Cardiac fibroblast (primary cell): ENCODE measurements at places on chromosomes 2 and 18.

DNA sequence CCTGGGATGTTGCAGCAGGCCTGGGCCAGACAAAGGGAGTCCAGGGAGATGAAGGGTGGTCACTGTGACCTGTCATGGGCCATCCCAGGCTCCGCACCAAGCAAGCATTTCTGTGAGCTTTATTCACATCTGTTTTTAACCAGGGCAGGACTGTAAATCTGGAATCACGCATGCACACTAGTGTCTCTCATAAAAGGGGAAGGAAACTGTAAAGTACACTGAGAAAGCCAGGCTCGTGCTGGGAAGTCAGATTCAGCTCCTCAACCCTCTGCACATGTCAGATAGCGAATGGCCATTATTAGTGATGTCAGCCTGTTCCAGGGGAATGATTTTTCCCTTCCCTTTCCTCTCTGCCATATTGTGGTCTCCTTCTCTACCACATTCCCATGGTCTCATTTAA, 818.6 kb upstream of the RAB6C start:
- no peak for DNase-seq

DNA sequence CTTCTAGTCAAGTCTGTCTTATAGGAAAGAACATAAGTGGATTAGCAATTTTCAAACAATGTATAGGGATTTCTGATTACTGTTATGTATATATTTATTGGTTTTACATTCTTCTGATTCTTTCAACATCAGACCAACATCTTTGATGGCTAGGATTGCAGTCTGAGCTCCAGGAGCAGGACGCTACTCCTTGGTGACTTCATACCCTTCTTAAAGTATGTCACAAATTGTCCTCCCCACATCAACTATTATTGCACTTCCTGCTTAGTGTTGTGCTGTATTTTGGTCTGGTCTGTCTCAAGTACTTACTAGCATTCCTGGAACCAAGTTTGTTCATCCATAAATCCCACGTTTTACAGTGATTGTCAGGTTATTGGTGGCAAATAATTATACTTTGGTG, 49.0 kb downstream of the MAP2 start:
- peak; percentile 90 for DNase-seq

DNA sequence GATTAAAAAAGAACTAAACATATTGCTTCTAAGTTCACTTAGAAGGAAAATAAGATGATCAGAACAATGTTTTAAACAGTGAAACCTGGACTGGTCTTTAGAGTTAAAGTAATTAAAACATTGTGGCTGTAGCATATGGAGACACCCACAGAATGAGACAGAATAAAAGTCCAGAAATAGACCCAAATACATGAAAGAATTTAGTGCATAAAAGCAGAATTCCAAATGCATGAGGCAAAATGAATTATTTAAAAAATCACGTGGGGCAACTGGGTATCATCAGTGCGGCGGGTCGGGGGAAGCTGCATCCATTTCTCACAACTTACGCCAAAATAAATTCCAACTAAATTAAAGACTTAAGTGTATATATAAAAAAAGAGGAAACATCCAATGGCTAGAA, 12.1 kb downstream of the RNF149 start:
- DNase-seq: no peak

GRCh38 chr2:233146194-233146593, 86.1 kb downstream of the INPP5D start:
- DNase-seq: no peak

GRCh38 chr2:190352668-190353536, 9.5 kb downstream of the INPP1 start:
- DNase-seq: peak; percentile 25

GRCh38 chr2:4973973-4974372, 718.2 kb upstream of the SOX11 start:
- DNase-seq: no peak

DNA sequence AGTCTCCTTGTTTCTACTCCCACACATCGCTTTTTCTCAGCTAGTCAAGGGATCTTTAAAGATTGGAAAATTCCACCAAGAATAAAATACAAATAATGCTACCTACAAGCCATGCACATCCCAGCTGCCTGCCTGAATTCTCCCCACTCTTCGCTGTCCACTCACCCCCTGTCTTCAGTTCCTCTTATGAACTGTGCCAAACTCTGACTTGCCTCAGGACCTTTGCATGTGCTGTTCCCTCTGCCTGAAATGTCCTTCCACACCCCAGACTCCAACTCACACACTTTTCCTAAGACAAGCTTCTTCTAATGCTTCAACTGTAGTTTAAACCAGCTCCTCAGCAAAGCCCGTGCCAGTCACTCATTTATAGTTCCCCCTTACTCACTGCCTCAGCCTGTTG, 260.0 kb downstream of the NAPG start:
- DNase-seq: no peak

GRCh38 chr2:191757208-191757607, 79.3 kb downstream of the NABP1 start:
- DNase-seq: no peak

GRCh38 chr18:35610089-35610488, 28.5 kb downstream of the GALNT1 start:
- DNase-seq: no peak

GRCh38 chr18:79953971-79954651, 2.7 kb upstream of the SLC66A2 start:
- no peak for DNase-seq

GRCh38 chr18:27461957-27462356, 276.8 kb upstream of the CHST9 start:
- DNase-seq: no peak

DNA sequence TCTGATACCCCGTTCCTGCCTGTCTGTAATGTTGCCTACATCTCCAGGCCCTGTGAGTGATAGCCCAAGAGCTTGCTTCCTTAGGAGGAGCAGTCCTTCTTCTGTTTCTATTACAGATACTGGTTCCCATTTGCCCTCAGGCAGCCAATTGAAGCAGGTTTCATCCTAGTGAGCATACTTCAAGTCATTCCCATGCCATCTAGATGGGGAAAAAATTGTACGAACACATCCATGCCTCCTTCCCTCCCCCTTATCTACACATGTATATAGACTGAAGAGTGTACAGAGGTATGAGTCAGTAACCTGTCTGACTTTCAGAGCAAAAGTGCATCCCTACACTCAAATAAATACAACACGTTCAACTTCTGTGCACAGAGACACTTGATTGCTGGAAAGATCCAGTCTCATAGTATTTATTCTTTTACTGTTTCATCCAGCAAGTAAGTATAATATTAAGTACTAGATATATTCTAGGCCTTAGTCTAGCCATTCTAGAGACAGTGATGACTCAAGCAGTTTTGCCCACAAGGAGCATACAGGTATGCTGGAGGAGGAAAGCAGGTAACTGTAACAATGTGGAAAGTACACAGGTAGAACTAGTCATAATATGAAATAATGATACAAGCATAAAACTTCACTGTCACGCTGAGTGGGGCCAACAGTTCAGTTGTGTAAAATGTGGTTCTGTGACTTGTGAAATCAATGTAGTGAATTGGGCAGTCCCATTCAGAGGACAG, 153.4 kb downstream of the MGAT5 start:
- no peak for DNase-seq

- no peak for DNase-seq
These were observed 104.5 kb upstream of the CAVIN2 start for GRCh38 chr2:191951376-191951775.

GRCh38 chr18:50982802-50983179, 15.0 kb downstream of the ELAC1 start:
- DNase-seq: peak; percentile 27

DNA sequence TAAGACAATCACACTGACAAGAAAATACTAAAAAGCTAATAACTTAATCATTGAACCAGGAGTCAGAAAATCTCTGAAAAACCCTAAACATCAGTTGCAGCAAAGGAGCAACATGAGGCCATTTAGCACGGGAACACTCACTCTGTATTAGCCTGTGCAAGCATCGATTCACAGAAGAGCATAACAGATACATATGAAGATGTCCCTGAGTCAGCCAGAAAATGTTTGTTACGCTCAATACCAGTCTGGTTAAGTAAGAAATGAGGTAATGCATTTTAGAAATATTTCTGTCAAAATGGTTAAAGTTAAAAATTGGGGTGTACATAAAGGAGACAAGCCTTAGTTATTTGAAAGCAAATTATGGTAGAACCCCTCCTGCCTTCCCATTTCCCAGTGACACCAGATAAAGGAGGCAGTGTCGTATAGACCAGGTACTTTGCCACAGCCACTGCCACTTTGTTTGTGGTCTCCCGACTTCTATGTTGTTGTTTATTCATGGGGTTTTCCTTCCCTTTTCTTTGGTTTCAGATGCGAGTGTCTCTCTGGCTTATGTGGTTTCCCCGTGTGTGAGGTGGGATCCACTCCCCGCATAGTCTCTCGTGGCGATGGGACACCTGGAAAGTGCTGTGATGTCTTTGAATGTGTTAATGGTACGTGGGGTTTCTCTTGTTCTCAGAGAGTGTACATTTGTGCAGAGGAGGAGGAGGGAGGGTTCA, 108.6 kb downstream of the CRIM1 start:
- no peak for DNase-seq

DNA sequence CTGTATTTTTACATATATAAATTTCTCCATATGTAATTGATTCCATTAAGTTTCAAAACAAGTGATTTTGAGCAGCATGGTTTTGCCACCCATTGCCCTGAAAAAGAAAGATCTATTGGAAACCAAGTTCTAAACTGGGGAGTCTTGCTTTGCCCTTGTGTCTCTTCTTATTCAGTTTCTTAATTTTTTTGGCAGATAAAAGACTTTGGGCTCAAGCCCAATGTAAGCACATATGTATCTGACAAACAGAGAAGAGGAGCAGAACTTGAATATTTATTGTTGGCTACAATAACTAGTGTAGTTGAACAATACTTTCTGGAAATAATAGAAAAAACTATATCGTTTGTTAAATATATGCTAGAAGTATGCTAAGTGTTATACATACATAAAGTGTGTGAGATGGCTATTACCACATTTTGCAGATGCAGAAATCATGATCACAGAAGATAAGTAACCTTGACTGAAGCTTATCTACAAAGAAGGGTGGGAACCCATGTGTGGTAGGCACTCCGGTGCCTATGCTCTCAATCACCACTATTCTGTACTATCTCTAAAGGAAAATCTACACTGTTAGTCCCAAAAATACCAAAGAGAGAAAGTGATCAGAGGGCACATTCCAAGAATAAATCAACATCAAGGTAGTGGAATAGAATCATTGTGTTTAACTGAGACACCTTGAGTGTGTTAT, 109.1 kb downstream of the PLA2R1 start:
- peak; percentile 25 for DNase-seq
